ENCODE measurements at places on chromosomes 11 and 22. TPM values are rescaled to one million over a fixed set of nuclear protein-coding genes. Genes with fewer than 3 reads are reported as not detected.
A peak's percentile ranks its signal among the peaks of the same experiment; 100 is the strongest.

- DNase-seq, result no peak
Observed at GRCh38 chr11:124754710-124755109, 2.7 kb upstream of the VSIG2 start.

DNA sequence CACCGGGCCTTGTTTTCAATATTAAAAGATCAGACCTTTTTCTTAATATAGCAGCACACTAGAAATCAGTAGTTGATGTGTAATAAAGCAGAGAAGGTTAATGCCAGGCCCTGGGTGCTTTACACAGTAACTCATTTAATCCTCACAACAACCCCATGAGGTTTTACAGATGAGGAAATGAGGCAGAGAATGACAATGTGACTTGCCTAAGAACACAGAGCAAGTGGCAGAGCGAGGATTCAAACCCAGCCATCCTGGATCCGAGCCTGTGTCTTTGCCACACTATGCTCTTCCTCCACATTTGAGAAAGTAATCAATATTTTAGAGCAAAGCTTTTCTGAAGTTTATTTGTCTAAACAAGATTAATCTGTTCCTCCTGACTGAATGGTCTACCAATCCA is 7.2 kb downstream of the JAML start:
- no peak for DNase-seq

DNA sequence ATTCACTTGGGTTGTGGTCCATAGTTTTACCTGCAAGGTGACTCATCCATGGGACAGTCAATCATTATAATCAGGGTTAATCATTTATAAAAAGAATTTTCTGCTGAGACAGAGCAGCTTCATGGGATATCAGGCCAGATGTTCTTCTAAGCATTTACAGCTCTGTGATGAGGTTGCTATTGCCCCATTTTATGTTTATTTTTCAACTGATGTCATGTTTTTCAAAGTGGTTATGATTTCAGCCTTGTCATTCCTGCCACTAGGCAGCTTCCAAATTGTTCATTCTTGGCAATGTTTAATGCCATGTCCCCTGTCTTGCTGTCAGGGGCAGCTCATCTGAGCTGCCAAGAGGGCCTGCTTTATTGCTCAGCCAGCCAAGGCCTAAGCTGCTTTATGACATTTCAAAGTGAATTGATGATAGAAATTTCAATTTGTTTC is 35.9 kb upstream of the ZBED5 start:
- no peak for DNase-seq

DNA sequence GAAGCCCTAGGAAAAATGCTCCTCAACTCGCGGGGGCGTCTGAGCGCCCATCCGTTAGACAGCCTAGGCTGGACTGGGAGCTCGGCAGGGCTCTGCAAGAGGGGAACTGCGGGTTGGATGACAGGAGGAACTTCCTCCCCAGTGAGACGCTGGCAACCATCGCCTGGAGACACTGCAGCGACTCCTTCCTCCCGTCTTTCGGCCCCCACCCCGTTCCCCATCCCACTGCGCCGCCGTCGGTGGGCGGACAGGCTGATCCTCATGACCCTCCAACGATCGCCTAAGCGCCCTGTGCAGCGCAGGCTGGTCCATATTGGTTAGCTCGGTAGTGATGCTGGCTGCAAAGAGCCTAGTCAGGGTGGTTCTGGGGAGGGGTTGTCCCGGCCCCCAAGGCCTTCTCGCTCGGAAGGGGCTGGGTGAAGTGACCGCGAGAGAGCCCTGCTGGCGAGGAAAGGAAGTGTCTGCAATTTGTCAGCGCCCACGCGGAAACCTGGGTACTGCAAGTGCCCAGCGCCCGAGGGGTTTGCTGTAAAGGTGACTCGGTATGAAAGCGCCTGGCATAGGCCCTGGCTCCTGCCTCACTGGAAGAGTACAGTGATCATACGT is 638 bp downstream of the NRGN start:
- no peak for DNase-seq

DNA sequence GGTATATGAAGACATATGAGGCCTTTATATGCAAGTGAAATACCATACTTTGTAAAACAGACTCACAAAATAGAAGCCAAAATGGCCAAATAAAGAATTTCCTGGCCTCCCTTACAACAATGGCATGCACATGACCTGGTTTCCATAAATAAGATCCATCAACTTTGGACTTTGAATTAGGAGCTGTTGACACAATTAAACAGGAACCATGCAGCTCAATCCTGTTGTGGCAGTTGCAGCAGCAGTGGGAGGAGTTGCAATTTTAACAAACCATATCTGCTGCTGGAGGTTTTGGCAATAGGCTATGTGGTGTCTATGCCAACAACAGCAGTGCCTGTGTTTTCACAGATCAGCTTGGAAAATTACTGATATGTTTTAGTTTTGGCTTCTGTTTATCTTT is 818.6 kb downstream of the FAM181B start:
- no peak for DNase-seq

GRCh38 chr11:45169310-45170072 is 23.1 kb downstream of the PRDM11 start:
- DNase-seq, result no peak

DNA sequence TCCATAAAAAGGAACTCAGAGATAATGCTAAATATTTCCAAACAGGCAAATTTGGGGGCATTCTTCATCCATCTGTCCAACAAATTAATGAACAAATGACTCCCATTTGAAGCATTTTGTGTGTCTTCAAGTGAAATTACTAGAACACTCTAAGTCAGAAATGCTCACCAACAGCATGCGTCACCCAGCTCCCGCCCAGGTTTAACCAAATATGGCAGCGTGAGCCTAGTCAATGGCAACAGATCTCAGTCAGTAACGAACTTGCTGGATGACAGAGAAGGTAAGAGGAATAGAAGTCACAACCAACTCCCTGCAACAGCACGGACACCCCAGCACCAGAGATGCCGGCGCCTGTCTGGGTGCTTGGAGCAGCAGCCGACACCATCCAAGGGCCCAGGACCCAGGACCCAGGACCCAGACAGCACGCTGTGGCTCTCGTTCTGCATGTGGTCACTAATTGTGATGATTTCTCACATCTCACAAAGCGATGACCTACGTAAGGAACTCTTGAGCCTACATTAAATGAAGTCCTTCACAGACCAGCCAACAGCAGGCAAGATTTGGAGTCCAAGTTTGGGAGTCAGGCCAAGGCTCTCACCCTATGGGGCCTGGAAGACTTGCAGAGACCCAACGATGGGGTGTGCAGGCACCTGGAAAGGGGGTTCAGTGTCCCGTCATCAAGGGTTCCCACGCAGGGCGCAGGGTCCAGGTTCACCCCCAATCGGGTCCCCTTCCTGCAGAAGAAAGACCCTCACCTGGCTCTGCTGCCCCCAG is 556.9 kb downstream of the BRD1 start:
- DNase-seq, result no peak

GRCh38 chr11:36264011-36264972 is 24.9 kb downstream of the COMMD9 start:
- no peak for DNase-seq

DNA sequence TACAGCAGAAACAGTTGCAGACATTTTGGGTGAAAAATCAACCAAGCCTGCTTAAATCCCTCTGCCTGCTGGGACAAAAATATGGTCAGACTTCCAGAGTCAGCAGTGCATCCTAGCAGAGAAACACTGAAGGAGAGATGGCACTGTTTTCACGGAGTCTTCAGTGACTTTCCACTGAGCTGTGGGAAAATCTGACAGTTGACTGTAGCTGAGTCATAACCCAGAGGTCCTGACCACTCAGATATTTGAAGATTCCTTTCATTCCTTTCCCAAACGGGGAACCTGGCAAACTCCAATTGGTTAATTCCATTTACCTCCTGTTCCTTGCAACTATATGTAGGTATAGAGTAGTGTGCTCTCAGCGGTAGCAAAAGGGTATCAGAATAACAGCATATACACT is 20.9 kb upstream of the UPB1 start:
- no peak for DNase-seq

- DNase-seq, result no peak
Observed at GRCh38 chr22:20546541-20546950, 39.1 kb downstream of the MED15 start.

DNA sequence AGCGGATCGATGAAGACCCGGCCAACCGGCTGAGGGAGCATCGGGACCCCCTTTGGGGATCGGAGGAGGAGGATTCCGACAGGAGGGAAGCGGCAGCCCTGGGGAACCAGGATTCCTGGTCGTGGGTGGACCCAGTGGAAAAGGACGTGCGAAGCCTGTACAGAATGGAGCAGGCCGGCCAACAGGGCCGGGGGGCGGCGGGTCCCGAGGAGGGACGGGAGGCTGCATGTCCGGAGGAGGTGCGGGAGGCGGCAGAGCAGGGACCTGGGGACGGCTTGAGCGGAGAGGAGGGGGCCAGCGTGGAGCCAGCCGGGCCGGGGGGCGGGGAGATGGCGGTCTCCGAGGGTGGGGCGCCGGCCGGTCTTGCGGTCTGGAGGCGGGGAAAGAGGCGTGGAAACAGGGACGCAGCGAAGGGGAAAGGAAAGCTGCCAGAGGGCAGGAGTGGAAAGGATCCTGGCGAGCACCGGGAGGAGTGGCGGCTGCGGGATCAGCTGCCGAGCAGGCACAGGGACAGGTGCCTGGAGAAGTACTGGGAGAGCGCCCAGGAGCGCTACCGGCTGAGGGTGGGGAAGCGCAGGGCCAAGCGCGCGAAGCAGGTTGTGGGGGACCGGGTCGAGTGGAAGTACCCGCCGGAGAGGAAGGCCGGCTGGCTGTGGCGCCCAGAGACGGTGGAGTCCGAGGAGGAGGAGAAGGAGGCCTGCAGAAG is at the start of gene ANO5:
ANO5 (plus strand) TSS at position 444 of the 706 bp plus-strand sequence. CDS start 408 bp downstream, outside the sequence.
- no peak for DNase-seq

DNA sequence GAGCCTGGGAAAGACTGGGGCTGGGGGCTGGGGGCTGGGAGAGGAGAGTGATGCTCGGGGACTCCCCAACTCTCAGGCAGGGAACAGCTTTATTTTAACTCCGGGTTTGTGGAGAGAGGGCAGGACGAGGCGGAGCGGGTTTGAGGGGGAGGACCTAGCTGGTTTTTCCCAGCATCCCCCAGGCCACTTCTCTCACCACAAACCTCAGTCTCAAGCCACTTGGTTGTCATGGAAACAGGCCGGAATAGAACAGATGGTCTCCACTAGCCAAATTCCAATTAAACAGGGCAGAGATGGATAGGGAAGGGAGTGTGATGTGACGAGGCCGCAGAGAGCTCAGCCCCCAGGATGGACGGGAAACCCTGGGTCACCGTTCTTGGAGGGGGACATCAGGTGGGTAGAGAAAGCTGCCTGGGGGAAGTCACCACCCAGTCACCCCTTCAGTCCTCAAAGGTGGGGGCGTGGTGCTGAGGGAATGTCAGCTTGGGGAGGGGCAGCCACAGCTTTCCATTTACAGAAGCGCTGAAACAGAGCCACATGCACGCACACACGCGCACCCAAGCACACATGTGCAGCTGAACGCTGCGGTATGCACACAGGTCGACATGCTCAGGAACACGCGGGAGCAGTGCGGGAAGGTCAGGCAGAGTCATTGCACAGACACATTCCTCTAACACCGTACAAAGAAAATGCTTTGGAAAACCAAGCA is 19.2 kb downstream of the NECTIN1 start:
- peak; percentile 69 for DNase-seq

DNA sequence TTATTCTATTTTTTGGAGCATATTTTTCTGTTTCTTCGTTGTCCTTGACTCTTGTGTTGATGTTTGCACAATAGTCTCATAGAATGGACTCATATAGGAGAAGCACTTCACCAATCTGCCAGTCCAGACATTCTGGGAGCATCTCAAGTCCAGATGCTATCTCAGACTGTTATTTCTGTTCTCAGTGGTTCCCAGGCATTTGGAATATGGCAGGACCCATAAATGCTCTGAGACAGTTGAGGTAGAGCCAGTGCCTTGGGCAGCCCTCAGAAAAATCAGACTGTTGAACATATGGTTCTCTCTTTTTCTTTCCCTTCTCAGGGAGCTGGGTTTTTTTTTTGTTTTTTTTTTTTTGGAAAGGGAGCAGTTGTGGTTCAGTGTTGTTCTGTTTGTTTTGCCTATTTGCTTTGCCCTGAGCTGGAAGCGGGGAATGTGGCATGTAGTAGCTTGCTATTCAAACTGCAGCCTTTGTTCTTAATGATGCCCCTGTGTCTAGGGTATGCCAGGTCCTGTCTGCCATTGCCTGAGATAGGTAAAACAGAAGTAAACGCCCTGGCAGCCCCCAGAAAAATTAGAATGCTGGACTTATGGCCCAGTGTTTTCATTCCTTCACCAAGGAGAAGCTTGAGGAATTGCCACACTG is 3.7 kb upstream of the MS4A2 start:
- no peak for DNase-seq

DNA sequence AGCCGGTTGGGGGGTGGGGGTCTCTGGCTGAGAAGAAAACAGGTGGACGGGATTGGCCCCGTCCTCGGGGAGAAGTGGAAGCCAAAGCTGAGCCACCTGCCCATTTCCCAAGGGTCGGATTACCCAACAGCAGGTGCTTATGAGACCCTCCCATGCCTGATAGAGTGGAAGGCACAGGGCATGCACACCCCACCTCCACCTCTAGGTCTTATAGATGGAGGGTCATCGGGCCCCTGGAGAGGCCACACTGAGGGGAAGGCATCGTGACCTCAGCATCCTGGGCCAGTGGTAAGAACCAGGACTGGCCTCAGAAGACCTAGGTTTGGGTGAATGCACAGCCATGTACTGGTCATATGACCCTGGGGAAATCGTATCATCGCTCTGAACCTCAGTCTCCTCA is 85.9 kb downstream of the BUD13 start:
- DNase-seq, result no peak

GRCh38 chr11:90867416-90867815 is 644.6 kb upstream of the CHORDC1 start:
- no peak for DNase-seq

DNA sequence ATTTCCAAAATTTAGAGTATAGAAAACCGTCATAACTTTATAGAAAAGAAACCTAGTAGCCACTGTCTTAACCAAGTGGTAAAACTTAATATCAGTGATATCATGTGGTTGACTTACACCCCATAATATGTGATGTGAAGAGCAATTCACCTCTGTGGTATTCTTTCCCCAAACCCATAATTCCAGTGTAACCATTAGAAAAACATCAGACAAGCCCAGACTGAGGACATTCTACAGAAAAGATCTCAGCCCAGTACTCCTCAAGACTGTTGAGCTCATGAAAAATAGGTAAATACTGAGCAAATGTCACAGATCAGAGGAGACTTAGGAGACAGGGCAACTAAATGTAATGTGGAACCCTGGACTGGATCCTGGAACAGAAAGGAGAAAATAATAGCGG is 134.6 kb downstream of the PGR start:
- DNase-seq, result no peak

DNA sequence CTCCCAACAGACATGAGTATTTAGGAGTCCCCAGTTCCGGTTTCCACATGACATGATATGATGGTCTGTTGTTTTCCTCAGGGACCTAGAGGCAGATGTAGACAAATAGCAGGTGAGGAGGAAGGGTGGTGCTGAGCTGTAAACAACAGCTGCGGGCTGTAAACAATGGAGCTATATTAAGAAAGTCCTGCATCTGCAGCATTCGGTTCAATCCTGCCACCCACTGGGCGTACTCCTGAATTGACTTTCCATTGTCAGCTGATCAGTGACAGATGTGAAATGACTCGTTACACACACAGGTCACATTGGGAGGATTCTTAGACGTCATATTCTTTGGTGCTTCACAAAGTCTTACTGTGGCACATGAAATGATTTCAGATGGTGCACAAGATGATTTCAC is 26.8 kb upstream of the RAG1 start:
- peak; percentile 23 for DNase-seq

The RAB30 gene
- 22.4 TPM for total RNA-seq

The FAT3 gene
- 17.2 TPM for total RNA-seq

The CXCR5 gene
- not detected for total RNA-seq

The CCDC81 gene
- total RNA-seq, result 2.3 TPM

The PPP1CA gene
- total RNA-seq, result 78.3 TPM

The SMPD1 gene
- 9.6 TPM for total RNA-seq

The PGA5 gene
- total RNA-seq, result 0.39 TPM

The DTX4 gene
- total RNA-seq, result 14.3 TPM

The GGTLC2 gene
- total RNA-seq, result not detected

The TPBGL gene
- total RNA-seq, result not detected

All from skin of body (tissue), 3 donors.